ENCODE measurements at places on chromosomes 16 and 17.

DNA sequence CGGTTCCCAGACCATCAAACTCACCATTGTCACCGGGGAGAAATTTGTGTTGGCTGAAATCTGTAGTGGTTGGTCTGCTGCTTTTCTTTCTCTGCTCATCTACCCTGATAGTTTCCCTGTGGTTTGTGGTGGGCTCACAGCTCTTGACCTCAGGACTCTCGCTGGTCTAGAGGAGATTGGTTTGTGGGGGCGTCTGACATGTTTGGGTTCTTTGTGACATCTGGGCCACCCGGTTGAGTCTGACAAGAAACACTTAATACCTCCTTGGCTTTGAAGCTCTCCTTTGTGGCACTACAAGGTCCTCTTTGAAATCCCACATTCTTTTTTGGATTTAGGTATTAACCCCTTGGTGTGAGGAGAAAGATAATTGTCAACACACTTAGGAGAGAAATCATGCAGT lies 662.0 kb downstream of the WWOX start:
- no peak for DNase-seq

GRCh38 chr16:84614073-84614459 lies 3.8 kb downstream of the COTL1 start:
- no peak for DNase-seq

GRCh38 chr17:50206604-50207293 lies 5.3 kb upstream of the COL1A1 start:
- DNase-seq: peak; percentile 23

DNA sequence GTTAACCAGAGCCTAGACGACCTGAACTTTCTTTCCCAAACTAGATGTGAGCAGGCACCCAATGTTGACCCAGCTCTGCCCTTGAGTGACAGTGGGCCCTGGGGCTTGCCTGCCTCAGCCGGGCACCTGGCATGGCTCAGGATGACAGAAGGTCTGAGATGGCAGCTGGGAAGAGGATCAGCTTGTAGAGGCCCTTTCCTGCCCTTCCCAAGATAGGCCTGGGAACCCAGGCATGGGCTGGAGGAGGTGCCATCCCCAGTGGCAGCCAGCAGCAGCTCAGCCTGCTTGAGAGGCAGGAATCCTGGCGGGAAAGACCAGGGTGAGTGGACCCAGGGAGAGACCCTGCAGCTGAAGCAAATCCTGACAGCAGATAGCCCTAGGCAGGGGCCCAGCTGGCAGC lies 59.1 kb downstream of the PIPOX start:
- no peak for DNase-seq

DNA sequence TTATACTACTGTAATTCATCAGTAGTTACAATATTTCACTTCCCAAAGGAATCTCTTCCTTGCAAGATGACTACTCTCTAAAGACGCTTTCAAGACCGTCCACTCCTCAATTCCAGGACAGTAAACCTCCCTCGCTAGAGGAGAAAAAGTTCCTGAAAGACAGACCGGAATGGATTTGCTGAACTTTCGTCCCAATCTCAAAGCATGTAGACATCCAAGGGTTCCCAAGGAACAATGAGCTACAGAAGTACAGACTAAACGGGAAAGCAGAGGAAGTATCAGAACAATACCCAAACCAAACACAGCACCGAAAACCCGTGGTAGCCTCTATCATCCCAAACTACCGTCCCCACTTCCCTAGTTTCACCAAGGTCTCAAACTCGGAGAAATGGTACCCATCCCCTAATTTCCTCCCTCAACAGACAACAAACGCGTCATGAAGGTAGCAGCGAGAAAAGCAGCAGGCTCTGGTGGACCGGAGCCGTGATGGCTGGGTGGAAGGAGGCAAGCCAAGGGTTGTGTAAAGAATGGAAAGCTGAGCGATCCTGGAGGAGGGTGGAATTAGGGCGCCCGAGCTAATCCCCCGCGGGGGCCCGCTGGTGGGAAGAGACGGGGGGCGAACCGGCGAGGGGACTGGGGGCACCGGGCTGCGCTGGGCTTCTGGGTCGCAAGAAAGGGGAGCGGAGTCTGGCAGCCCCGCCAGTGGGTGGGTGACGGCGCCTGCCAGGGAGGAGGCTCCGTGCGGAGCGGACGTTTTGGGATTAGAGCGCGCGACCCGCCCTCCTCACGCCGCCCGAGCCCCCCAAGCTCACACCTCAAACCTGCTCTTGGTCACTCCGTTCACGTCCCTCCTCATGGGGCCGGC lies 647 bp downstream of the FBXL20 start:
- no peak for DNase-seq

Data from GM12892 (cell line).